ENCODE measurements at places on chromosomes 16 and 17.
A peak's percentile ranks its signal among the peaks of the same experiment; 100 is the strongest.

GRCh38 chr17:67359960-67360791 is 6.2 kb downstream of the PSMD12 start:
- peak; percentile 24 for DNase-seq

DNA sequence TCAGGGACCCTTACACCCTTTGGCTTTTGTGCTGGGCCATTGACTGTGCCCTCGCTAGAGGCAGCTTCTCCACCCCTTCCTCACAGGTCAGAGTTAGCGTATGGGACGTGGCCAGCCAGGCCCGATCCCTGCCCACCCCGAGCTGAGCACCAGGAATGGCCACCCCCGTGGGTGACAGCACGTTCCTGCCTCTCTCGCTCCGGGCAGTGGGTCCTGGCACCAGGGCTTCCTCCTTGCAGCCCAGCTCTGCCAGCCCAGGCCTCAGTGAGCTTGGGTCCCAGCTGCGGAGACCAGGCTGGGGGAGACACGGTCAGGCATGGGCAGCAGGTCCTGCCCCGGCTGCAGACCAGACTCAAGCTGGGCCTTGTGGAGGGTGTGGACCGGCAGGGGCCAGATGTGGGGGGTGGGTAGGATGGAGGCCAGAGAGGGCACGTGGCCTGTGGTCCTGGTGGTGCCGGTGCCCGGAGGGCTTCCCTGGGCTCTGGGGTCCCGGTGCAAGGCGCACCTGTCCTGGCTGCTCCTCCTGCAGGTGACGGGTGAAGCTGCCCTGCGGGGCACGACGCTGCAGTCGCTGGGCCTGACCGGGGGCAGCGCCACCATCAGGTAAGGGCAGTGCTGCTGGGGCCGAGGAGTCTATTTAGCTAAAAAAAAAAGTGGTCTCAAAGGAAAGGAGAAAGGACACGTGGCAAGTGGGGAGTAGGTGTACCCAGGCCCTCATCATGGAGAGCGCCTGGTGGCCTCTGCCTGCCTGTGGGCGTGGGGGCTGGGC is 18.2 kb downstream of the ASPSCR1 start:
- no peak for DNase-seq

DNA sequence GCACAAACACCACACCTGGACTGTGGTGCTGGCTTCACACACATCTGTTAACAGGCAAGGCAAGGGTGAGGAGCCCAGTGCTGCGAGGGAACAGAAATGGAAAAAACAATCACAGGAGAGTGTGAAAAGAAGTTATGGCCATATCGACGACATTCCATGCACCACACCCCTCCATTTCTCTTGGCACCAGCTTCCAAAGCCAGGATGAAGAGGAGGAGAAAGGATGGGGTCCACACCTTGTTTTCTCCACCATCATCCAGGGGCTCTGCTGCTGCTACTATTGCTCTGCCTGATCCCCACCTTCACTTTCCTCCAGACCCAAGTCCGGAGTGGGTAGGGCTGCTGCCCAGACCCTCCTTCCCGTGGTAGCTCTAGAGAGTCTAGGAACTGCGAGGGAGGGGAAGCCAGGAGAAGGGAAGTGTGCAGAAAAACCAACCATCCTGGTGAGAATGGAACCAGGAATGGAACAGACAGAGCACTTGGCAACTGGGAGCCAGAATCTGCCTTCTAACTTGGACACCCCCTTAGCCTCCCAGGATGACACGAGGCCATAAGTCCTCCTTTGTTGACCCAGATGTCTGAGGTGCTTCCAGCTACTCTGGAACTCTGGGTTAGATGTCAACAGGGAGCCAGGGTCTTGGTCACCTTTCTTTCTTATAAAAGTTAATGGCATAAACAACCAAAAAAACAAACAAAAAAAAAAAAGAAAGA is 1.2 kb upstream of the PROCA1 start:
- DNase-seq: no peak

DNA sequence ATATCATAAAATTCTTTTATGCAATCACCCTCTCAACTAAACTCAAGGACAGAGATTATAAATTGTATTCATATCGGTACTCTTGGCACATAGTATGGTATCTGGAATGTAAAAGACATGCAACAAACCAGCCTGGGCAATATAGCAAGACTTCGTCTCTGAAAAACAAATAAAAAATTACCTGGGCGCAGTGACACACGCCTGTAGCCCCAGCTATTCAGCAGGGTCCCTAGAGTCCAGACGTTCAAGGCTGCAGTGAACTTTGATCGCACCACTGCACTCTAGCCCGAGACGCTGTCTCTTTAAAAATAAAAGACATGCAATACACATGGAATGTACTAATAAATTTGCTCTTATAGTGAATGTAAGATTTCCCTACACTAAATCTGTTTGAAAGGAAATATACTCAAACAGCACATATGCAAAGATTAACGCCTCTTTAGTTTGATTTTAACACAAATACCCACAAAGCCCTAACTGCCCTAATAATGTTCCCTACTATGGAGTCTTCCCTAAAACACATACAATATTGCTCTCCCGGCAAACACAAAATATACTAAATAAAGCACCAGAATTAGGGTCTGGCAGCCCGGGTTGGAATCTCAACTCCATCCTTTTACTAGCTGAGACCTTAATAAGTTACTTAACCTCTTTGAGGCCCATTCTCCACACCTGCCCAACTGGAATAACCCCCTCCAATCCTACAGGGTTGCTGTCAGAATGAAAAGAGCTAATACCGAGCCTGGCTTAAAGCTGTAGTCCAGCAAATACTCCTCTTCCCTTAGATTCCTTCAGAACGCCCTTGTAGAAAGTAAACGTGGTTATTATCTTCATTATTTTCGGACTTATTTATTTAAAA is 1.2 kb downstream of the ABCA5 start:
- no peak for DNase-seq

DNA sequence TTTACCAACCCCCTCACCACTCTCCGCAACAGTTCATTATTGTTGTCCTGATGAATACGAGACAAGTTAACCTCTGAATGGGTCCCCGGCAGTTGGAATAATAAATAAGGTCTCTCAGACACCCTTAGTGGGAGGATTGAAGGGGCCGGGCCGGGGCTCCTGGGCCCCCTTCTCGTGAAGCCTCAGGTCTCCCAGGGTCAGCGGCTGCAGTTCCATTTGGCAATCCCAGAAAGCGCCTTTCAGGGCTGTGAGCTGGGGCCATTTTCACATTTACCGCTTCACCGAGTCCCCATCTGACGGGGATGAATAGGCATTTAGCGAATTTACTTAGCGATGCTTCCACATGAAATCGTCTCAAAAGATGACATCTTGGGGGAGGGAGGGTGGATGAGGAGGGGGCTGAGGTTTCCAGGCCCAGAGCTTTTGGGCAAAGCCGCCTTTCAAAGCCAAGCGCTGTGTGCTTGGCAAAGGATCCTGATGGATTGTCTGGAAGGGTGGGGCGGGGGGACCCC is 309.8 kb downstream of the XYLT1 start:
- no peak for DNase-seq

GRCh38 chr16:10226141-10226986 is 44.1 kb upstream of the GRIN2A start:
- DNase-seq: no peak

DNA sequence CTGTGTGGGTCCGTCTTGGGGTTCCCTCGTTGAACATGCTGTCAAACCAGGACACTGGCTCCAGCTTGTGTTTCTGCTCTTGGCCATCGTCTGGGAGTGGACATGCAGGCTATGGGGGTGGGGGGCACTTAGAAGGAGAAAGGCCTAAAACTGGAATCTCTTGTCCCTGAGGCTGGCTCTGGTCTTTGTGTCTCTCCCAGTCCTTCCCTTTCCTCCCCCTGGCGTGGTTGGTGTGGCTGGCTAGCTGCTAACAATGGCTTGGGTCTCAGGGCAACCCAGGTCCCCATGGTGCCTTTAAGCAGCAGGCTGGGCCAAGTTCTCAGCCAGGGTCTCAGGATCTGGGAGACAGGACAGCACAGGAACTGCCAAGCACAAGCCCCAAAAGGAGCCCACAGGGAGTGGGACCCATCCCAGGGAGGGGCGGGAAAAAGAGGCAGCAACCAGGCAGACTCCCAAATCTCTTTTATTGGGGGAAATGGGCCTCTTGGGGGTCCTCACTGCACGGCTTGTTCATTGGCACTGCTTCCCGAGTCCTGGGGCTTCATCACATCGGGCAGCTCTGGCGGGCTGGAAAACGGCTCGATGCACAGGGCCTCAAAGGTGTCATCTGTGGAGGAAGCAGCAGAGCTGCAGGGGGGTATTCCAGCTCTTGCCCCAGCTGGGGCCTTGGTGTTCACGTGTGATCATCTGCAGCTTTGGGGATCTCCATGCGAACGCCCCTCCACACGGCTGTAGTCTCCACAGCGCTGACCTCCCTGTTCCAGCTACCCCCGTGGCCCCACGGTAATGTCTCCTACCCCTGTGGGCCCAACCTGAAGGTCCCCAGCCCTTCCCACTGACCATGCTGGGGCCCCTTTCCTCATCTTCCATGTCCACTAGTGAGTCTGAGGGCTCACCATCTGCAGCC is 5.3 kb downstream of the ELOB start:
- DNase-seq: no peak

GRCh38 chr16:12539185-12539929 is 264.3 kb downstream of the CPPED1 start:
- DNase-seq: no peak

GRCh38 chr17:34220752-34221395 is 34.2 kb upstream of the CCL2 start:
- DNase-seq: no peak

DNA sequence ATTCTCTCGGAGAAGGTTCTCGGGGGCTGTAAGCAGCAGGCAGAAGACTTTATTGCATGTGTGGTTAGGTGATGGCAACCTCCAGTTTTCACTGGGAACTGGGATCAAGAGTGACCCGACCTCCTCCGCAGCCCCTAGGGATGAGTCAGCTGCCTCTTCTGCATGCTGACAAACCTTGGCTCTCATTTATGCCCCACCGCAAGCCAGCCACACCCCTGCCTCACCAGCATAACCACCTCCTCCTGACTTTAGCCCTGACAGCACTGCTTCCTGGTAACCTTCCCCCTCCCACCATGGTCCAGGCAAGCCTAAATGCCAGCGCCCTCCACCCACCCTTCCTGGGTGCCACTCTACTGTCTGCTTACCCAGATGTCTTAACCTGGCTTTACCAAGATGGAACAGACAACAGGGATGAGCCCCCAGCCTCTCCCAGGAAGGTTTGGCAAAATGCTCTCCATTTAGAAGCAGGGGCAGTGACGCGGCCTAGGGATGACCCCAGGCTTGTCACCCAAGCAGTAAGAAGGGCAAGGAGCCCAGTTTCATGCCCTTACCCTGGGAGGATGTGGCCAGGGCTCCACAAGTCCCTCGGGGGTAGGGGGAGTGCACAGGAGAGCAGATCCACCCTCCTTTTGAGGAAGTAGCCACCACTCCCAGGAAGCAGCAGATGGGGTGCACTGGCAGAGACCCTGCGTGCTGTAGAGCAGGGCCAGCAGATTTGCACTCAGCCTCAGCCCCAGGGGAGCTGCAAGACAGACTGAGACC is 73.5 kb downstream of the GOSR1 start:
- no peak for DNase-seq

GRCh38 chr17:43418441-43419374 is 19.9 kb downstream of the ARL4D start:
- no peak for DNase-seq

DNA sequence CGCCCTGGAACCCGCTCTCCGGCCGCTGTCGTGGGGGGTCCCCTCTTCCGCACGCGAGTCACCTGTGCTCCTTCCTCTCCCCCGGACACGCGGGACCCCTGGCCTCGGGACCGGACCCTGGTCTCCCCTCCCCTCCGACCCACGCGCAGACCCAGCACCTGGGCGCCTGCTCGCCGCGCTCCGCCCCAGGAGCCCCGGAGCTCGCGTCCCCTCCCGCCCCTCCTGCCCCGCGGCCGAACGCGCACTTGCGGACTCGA is 762 bp downstream of the RAB40B start:
- no peak for DNase-seq

DNA sequence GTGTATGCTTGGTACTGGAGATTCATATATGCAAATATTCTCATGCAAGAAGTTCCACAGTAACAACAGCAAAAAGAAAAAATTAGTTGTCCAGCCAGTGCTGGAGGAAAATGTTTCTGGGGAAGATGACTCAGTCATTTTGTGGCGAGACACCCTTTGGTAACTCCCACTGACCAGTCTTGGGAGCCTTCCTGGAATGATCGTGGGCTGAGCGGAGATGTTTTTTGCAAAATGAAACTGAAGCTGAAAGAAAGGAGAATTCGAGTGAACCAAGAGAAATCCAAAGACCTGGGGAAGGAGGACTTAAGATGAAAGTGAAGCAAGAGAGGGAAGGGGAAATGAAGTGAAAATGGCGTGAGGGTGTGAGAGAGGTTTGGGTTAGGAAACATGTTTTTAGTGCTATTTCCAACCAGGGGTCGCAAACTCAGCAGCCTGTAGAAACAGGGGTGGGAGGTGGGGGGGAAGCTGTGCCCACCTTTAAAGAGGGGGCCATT is 5.2 kb downstream of the ITPRIPL2 start:
- no peak for DNase-seq

- no peak for DNase-seq
These were observed 9.4 kb downstream of the METTL9 start for GRCh38 chr16:21608639-21609328.

GRCh38 chr17:8126491-8127066 is 2.7 kb upstream of the HES7 start:
- DNase-seq: no peak

DNA sequence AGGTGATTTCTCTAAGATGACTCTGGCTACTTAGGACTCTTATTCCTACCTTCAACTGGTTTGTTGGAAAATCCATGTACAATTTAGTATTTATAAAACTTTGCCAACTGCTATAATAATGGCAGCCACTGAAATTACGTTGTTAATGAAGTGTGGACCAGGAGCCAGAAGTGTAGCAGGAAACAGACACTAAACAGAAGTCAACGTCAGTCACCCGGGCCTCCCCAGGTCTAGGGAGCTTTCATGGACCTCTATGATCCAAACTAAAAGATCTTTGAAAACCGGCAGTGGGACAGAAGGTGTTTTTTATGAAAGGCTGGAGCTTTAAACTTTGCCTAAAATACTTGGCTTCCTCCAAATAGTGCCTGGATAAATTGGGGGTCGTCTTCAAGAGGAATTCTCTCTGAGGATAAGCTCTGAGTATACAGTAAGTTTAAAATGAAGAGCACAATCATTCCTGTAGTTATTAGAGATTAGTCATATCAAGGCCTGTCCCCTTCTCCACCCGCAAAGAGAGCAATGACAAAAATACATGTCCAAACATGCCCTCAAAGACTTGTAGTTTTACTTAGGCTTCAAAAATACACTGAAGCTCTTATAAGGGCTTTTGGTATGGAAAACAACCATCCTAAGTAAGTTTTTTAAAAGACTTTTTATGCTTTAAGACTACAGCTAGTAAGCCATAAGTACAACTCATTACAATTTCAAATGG is 34.6 kb downstream of the DCUN1D3 start:
- DNase-seq: no peak

Measured in activated T-helper 1 cell treated with Interleukin-2 at 50 U/mL for 16 hours (primary cell).